ENCODE measurements at places on chromosomes 2 and 18.

DNA sequence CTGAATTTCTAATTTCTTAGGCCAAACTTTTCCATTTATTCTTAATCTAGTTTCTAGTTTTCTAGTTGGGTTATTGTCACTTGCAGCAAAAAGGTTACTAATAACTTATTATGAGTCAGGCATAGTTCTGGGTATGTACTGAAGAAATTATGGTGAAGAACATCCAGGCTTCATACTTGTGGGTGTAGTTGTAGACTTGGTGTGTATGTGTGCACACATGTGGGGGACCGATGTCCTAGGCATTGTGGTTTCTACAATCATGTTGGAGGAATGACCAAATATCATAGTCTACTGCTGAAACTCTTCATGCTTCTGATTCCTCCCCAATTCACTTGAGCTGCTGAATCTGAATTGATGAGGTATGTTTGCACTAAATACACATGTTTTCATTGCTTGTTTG lies 141.2 kb downstream of the PMAIP1 start:
- DNase-seq: no peak

DNA sequence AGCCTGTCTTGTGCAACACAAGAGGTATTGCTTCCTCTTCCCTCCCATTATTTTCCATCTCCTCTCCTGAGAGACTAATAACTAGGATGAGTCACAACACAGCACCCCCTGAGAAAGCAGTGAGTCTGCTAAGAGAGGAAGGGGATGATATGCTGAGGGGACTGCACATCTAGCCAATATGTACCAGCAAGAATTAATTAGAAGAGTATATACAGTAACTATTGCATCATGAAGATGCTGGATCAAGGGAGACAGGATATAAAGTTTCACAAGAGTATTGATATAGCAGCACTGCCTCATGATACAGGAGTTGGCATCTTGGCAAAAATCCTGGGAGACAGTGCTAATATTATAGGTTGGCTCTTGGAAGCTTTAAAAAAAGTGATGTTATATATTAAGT lies 289.9 kb upstream of the RBMS1 start:
- DNase-seq: peak; percentile 44

DNA sequence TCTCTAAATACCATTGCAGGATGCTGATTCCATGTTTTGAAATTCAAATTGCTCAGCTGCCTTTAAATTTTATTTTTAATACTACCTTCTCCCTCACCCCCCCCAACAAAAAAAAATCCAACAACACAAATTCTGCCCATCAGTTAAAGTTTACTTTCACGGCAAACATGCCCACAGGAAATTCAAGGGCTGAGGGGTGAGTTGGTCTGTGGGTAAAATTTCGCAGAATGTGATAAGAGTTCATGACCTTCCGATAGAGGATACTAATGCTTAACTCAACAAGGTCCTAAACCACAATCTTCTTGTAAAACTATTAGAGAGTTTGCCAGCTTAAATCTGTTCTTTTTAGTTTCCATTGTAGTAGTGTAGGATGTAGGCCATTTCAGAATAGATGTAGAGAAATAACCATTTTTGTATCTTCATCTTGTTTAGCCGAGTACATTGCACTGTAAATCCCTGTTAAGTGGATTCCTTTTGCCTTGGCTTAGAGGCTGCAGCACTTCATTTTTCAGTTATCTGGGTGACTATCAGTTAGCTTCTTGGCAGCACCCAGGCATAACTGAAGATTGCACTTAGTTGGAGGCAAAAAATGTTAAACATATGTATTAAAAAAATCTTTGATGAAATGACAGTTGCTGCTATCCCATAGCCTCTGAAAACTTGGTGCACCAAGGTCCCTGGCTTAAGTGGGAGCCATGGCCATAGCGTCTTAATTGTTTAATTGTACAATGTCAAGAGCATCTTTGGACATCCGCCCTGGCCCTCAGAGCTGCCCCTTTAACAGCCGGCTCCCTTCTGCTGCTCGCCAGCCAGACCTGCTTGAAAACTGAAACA lies 232.3 kb downstream of the HAUS1 start:
- no peak for DNase-seq

GRCh38 chr2:197435598-197436420 lies 981 bp upstream of the SF3B1 start:
- DNase-seq: no peak

DNA sequence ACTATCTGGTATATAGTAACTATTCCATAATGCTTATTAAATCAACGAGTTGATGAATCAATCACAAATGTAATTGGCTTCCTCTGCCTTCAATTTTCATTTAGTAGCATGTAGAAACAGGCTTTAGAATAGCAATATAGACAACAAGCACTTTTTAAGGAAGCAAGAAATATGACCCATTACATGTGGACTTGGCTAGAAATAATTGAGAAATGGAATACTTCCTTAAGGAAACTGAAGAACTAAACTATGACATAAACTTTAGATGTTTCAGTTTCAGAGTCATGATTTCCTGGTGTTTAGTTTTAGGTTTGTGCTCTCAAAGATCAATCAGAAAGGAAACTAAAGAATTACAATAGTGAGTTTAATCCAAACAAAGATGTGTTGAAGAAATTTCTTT lies 443.8 kb downstream of the MBD2 start:
- DNase-seq: no peak

DNA sequence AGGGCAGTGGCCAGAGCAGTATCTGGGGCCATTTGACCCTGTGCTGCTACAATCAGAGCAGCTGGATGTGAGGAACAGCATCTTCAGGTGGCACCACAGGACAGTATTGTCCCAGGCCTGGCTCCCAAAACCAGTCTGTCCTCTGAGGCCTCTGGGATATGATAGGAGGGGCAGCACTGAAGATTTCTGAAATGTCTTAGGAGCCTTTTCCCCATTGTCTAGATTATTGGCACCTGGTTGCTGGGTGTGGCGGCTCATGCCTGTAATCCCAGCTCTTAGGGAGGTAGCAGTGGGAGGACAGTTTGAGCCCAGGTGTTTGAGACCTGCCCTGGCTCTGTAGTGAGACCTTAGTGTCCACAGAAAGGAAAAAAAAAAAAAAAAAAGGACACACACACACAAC lies 270.6 kb upstream of the FBXO11 start:
- DNase-seq: no peak

DNA sequence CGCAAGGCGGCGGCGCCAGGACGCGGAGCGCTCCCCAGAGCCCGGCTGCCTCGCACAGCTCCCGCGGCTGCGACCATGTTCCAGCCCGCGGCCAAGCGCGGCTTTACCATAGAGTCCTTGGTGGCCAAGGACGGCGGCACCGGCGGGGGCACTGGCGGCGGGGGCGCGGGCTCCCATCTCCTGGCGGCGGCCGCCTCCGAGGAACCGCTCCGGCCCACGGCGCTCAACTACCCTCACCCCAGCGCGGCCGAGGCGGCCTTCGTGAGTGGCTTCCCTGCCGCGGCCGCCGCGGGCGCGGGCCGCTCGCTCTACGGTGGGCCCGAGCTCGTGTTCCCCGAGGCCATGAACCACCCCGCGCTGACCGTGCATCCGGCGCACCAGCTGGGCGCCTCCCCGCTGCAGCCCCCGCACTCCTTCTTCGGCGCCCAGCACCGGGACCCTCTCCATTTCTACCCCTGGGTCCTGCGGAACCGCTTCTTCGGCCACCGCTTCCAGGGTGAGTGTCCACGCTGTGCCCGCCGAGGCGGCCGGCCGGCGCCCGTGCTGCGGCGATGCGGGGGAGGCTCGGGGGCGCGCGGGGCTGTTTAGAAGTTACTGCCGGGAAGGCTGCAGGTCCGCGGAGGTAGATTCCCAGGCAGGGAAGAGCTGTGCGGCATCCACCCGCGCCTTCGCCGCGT lies 696 bp downstream of the EMX1 start:
- no peak for DNase-seq

- DNase-seq: no peak
Observed at GRCh38 chr2:160570376-160570775, 76.8 kb upstream of the RBMS1 start.

DNA sequence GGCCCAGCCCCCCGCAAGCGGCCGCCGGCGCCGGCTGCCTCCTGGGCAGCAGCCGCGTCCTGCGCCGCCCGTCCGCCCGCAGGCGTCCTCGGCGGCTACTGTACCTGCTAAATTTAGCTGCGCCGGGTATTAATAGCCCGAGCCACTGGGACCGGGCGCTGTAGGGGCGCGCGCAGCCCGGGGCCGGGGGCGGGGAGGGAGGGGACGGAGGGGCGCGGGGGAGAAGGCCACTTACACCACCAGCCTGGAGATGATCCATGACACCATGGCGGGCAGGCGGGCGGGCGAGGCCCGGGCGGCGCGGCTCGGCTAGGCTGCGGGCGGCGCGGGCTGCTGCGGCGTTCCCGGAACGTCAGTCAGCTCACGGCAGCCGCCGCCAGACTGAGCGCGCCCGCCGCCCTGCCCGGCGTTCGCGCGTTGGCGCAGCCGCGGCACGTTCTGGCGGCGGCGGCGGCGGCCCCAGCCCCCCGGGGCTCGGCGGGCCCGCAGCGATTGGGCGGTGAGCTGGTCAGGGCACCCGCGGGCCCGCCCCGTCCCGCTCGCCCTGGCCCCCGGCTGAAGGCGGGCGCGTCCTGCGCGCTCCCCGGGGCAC lies at the start of gene REEP1:
REEP1 (minus strand) TSS at position 383 of the 592 bp plus-strand sequence; CDS start at position 267, 116 bp downstream.
- no peak for DNase-seq

All from fibroblast of skin of left biceps (primary cell).